Mammary microvascular endothelial cell (primary cell): ENCODE measurements at places on chromosomes 7 and 10. TPM values are rescaled to one million over a fixed set of nuclear protein-coding genes. Genes with fewer than 3 reads are reported as not detected.

PRR15 gene
- 0.30 TPM in 1 of 2 replicates, not detected in the other for total RNA-seq

OTUD1 gene
- total RNA-seq, result 4.2 TPM in 2 replicates

ELFN1 gene
- total RNA-seq, result 0.84 and 1.1 TPM in 2 replicates

CCDC7 gene
- 0.44 and 2.9 TPM in 2 replicates for total RNA-seq

HSPA12A gene
- total RNA-seq, result under 0.01 and 0.05 TPM in 2 replicates

GPR141 gene
- not detected in 2 replicates for total RNA-seq

BLNK gene
- total RNA-seq, result not detected in 2 replicates

NSUN5 gene
- 14.1 and 21.2 TPM in 2 replicates for total RNA-seq

AUTS2 gene
- total RNA-seq, result 0.20 and 1.2 TPM in 2 replicates

LRMDA gene
- 8.8 and 13.7 TPM in 2 replicates for total RNA-seq

HMX3 gene
- 0.10 TPM in 1 of 2 replicates, not detected in the other for total RNA-seq

PLXDC2 gene
- total RNA-seq, result 0.07 and 1.1 TPM in 2 replicates

SEMA3C gene
- not detected in 2 replicates for total RNA-seq

BAIAP2L1 gene
- total RNA-seq, result 2.4 and 4.1 TPM in 2 replicates

NEUROG3 gene
- not detected in 2 replicates for total RNA-seq

NPTX2 gene
- total RNA-seq, result 0.49 and 0.60 TPM in 2 replicates

PMPCB gene
- 38.3 and 41.2 TPM in 2 replicates for total RNA-seq

HK1 gene
- 129 and 134 TPM in 2 replicates for total RNA-seq

TMEM140 gene
- total RNA-seq, result 23.1 and 28.3 TPM in 2 replicates

KIAA1217 gene
- total RNA-seq, result 22.5 and 25.7 TPM in 2 replicates

ZC3HAV1L gene
- 15.3 and 23.7 TPM in 2 replicates for total RNA-seq

OR9A2 gene
- not detected in 2 replicates for total RNA-seq

FBH1 gene
- total RNA-seq, result 58.3 and 58.6 TPM in 2 replicates

PEX1 gene
- 8.5 and 9.3 TPM in 2 replicates for total RNA-seq

PSMG3 gene
- total RNA-seq, result 38.4 and 40.7 TPM in 2 replicates

ASIC3 gene
- total RNA-seq, result not detected in 2 replicates

PDZD7 gene
- 0.07 and 1.8 TPM in 2 replicates for total RNA-seq

TAS2R41 gene
- total RNA-seq, result not detected in 2 replicates

PIK3CG gene
- total RNA-seq, result 4.7 and 5.8 TPM in 2 replicates

CFAP70 gene
- total RNA-seq, result 0.05 and 0.13 TPM in 2 replicates

FAM131B gene
- total RNA-seq, result 0.54 and 1.2 TPM in 2 replicates

UNC5B gene
- 3.1 and 3.3 TPM in 2 replicates for total RNA-seq

TWIST1 gene
- total RNA-seq, result not detected in 2 replicates

CLDN15 gene
- total RNA-seq, result 3.9 and 4.6 TPM in 2 replicates

VAX1 gene
- total RNA-seq, result not detected in 2 replicates

LIPF gene
- not detected in 2 replicates for total RNA-seq

CYP51A1 gene
- 107 and 109 TPM in 2 replicates for total RNA-seq

ACSM6 gene
- total RNA-seq, result not detected in 2 replicates

MTPN gene
- 162 and 163 TPM in 2 replicates for total RNA-seq

EPHB4 gene
- 141 and 146 TPM in 2 replicates for total RNA-seq

WEE2 gene
- total RNA-seq, result not detected in 2 replicates

GPR15LG gene
- total RNA-seq, result not detected in 2 replicates

GPNMB gene
- total RNA-seq, result 1.3 and 1.4 TPM in 2 replicates

GBX1 gene
- not detected in 2 replicates for total RNA-seq

CREM gene
- 53.5 and 79.2 TPM in 2 replicates for total RNA-seq

CRTAC1 gene
- total RNA-seq, result 0.74 and 5.6 TPM in 2 replicates

KNDC1 gene
- total RNA-seq, result 0.13 TPM in 1 of 2 replicates, not detected in the other
